ENCODE measurements at places on chromosomes 5 and 9. TPM values are rescaled to one million over a fixed set of nuclear protein-coding genes. Genes with fewer than 3 reads are reported as not detected.

The CA9 gene
- total RNA-seq = 1.6 TPM

The DBH gene
- total RNA-seq = not detected

The ABO gene
- total RNA-seq = not detected

The ANKRD31 gene
- total RNA-seq = 0.58 TPM

The LIX1 gene
- total RNA-seq = not detected

The OGN gene
- total RNA-seq = not detected

All from activated T-cell treated with anti-CD3 and anti-CD28 coated beads, Interleukin-2, amount 50 U/mL, for 72 hours (primary cell).